ENCODE measurements at places on chromosomes 5 and 9. TPM values are rescaled to one million over a fixed set of nuclear protein-coding genes. Genes with fewer than 3 reads are reported as not detected.

BTNL3 gene
- not detected for total RNA-seq

IFNA2 gene
- not detected for total RNA-seq

KCNV2 gene
- total RNA-seq, result not detected

PALM2AKAP2 gene
- 9.4 TPM for total RNA-seq

PIP5KL1 gene
- 4.5 TPM for total RNA-seq

GADD45G gene
- total RNA-seq, result 1.6 TPM

SLC25A25 gene
- total RNA-seq, result 8.0 TPM

SRA1 gene
- total RNA-seq, result 24.0 TPM

C5orf22 gene
- total RNA-seq, result 10.0 TPM

All from cardiac ventricle fibroblast (primary cell).